ENCODE measurements at places on chromosomes 11 and 22.

DNA sequence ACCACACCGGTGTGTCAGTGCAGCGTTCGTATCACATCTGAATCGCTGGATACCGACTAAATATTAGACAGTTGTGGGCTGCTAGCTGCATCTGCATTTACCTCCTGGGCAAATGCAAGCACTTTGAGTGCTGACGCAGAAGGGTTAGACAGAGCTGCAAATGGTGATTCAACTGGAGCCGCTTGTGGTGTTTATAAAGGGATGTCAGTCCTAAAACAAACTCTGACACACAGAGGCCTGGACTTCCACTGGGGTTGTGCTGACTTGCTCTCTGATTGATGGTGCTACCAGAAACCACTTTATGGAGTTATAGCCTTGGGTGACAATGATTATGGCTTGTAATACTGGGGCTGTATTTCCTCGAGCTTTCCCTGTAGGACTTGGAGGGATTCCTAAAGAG, 374.4 kb downstream of the NTM start:
- DNase-seq: no peak

DNA sequence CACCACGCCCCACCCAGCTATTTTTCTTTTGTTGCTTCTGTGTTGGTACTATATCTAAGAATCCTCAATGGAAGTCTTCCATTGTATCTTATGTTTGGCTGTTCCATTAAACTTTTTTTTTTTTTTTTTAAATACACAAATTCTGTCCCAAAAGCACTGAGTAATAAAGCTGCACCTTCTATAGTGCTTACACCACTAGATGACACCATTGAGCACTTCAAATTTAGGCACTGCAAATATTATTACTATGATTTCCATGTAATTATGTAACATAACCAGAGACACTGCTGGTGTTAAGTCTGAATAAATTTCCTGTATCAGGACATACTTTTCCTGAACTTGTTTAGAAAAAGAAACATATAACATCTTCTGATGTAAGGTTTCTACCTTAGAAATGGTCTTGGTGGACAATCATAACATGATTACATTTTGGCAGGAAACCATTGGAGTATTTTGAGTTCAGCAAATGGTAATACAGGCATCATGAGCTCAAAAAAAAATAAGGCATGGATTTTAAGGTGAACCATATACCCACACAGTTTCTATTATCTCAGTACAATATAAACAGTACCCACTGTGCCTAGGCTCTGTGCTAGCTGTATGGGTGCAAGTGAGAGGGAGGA, 110.5 kb downstream of the ATG16L2 start:
- DNase-seq: no peak

GRCh38 chr22:20249797-20250354, 18.2 kb downstream of the RTN4R start:
- DNase-seq: no peak

DNA sequence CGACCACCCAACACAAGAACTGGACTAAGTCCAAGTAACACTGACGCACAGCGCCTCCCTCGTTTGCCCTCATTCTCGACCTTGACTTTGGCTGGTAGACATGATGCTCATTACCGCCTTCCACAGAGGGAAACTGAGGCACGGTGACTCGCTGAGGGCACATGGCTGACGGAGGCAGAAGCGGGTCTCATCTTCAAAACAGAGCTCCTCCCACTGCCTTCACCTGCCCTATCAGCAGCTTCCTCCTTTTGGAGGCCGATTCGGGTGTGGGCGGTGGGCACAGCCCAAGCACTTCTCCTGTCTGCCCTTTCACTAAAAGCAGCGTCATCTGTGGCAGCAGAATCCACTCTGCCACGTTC, 2.0 kb upstream of the KMT5B start:
- DNase-seq: no peak

DNA sequence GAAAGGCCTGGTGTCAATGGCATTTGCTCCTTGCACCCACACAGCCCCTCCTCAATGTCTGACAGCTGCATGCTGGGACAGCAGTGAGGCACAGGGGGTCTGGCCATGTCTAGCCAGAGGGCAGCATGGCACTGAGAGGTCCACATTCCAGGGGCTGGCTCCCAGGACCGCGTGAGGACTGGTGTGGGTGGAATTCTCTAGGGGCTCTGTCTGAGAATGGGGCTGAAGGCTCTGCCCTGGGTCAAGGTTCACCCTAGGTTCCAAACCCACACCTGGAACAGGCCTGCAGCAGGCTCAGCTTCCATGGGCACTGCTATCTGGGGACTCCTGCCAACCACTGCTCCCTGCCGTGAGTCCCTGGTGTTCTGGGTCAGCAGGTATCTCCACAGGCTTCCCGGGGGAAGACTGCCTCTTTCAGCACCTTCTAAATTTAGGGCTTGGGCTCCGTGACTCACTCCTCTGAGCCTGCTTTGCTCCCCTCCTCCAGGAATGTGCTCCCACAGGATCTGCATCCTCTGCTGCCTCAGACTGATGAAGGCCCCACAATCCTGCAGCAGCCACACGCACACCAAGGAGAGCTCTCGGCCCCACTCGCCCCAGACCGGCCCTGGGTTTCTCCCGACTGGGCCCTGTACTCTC, 4.2 kb downstream of the STARD10 start:
- DNase-seq: no peak

- no peak for DNase-seq
Measured at GRCh38 chr11:64396079-64396591, 37.2 kb downstream of the RPS6KA4 start.

GRCh38 chr11:129888451-129888850, 6.9 kb downstream of the NFRKB start:
- no peak for DNase-seq

GRCh38 chr22:19576460-19577421, 52.5 kb upstream of the CLDN5 start:
- peak; percentile 59 for DNase-seq

DNA sequence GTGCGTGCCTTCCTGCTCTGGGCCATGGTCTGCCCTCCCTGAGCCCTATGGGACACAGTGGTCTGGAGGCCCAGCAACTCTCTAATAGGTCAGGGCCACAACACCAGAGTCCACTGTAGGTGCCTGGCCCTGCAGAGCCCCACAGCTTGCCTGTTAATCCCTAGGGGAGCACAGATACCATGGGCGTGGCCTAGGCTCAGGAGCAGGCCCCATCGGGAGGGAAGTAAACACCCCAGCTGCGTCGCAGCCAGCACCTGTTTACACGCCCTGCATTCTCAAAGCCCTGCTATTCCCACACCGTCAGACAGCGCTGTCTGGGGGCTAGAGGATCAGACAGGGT, 2.5 kb downstream of the KCTD17 start:
- DNase-seq: no peak

DNA sequence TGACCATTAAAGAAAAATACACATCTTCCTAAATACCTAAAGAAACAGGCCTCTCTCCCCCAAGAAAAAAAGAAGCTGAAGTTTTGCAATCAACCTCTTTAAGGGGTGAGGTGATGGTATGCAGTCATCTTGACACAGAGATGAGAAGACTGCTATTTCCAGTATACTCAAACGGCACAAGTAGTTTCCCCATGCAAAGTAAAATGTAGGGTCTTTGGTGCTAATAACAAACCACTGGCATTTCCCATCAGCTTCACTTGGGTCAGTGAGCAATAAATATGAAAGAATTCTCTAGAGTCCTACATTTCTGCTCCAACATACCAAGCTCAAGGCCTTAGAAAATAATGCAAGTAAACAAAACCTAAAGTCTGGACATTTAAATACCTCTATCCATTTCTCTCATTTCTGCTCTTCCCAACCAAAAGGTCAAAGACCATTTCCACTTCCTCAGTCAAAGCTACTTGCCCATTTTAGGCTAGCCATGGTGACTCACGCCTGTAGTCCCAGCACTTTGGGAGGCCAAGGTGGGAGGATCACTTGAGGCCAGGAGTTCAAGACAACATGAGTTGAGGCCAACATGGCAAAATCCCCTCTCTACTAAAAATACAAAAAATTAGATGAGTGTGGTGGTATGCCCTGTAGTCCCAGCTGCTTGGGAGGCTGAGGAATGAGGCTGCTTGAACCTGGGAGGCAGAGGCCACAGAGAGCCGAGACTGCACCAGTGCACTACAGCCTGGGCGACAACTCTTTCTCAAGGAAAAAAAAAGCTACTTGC, 39.5 kb upstream of the CHRNA10 start:
- DNase-seq: no peak

GRCh38 chr11:132217856-132218255, 847.4 kb downstream of the NTM start:
- DNase-seq: no peak

DNA sequence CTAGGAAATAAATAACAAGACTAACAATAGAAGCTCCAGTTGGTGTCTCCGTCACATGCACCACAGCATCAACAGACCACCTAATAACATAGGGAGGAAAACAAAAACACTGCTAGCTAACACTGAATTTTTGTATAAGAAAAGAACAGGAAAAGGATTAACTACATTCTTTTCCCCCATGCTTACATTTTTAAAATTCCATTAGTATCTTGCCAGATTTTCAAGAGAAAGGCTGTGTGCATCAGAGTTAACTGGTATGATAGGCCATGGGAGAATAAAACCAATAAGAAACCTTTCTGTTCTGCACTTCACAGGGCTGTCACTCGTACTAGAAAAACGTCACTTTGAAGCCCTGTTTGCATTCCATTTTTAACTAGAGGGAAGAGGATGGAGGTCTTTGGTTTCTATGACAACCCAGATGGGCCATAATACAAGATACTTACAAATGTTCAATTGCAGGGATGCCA, 79.0 kb downstream of the LARGE2 start:
- no peak for DNase-seq

GRCh38 chr11:22567759-22568158, 57.9 kb downstream of the FANCF start:
- DNase-seq: no peak

- no peak for DNase-seq
Measured at GRCh38 chr22:21989049-21989448, 6.5 kb upstream of the TOP3B start.

- DNase-seq: no peak
Measured at GRCh38 chr11:19428206-19429002, 187.7 kb upstream of the E2F8 start.

DNA sequence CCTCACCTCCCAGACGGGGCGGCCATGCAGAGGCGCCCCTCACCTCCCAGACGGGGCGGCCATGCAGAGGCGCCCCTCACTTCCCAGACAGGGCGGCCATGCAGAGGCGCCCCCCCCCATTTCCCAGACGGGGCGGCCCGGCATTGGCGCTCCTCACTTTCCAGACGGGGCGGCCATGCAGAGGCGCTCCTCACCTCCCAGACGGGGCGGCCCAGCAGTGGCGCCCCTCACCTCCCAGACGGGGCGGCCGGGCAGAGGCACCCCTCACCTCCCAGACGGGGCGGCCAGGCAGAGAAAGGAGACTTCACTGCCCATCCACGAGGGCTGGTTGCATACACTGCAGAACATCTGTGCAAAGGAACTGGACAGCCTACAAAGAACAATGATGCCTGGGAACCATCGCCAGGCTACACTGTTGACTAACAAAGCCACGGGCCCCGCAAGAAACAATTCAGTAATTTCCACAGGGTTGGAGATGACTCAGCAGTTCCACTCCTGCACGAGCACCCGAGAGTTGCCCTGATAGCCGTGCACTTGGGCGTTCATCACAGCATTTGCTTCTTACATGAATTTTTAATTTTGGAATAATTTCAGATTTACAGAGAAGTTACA, 58.7 kb downstream of the CTTN start:
- DNase-seq: no peak

DNA sequence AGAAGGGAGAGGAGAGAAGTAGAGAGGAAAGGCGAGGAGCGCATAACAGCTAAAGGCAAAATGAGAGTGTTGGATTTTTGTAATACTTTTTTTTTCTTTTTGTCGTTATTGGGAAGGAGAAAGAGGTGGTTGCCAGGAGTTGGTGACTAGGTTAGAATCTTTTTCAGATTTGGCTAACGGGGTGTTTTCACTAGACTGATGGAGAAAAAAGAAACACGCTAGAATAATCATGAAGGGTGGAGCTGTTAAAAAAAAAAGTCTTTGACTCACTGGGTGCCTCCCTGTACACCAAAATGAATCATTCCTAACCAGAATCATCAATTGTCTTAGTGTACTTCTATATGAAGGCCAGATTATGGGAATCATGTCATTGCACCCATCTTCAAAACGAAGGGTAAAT, 12.7 kb downstream of the BLID start:
- DNase-seq: no peak

DNA sequence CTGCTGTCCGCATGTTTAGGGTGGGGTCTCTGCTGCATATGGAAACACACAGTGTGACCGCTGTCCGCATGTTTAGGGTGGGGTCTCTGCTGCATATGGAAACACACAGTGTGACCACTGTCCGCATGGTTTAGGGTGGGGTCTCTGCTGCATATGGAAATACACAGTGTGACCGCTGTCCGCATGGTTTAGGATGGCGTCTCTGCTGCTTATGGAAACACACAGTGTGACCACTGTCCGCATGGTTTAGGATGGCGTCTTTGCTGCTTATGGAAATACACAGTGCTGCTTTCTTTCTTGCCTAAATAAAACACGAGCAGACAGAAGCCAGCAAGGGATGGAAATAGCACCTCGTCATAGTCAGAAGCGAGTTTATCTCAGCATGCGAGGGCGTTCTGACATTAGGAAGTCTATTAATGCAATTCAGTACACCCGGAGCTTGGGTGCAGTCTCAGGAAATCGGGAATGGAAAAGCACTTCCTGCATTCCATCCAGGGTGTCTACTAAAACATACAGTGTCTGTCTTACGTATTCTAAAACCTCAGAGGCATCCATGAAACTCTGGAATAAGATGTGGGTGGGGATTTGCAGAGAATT, 32.6 kb upstream of the TOLLIP start:
- no peak for DNase-seq

DNA sequence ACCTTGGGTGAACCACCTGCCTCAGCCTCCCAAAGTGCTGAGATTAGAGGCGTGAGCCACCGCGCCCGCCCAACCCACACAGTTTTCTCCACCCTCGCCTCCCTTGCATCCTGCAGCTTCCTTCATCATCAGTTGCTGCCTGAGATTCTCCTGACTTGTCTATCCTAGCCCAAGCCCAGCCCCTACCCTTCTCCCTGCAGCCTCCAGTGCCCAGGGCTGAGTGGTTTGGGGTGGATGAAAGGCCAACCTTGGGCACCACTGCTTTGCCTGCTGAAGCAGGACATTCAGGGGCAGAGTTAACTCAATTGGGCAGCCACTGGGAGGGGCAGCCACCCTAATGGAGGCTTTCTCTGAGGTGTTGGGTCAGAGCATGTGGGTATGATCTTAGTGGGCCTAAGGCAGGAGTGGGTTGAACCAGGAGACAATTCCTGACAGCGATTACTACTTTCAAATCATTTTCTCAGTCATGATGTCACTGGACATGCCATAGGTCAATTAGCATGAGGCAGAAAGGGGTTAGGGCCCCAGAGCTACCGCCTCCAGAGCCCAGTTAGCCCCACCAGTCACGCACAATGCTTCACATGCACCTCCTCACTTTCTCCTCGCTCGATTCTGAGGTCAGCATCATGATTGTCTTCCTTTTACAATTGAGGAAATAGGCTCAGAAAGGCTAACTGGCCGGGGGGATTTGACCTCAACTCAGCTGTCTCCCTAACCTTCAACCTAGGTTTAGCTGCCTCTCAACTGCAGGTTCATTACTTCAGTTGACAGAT, 1.0 kb upstream of the FKBP2 start:
- DNase-seq: no peak

GRCh38 chr11:75422248-75423231, 10.5 kb downstream of the KLHL35 start:
- no peak for DNase-seq

Measured in activated CD4-positive, alpha-beta T cell treated with anti-CD3 and anti-CD28 coated beads for 24 hours (primary cell).